Activated naive CD4-positive, alpha-beta T cell treated with anti-CD3 and anti-CD28 coated beads, Interleukin-2, amount 50 U/mL, for 72 hours (primary cell): ENCODE measurements at places on chromosomes 5 and 9.

DNA sequence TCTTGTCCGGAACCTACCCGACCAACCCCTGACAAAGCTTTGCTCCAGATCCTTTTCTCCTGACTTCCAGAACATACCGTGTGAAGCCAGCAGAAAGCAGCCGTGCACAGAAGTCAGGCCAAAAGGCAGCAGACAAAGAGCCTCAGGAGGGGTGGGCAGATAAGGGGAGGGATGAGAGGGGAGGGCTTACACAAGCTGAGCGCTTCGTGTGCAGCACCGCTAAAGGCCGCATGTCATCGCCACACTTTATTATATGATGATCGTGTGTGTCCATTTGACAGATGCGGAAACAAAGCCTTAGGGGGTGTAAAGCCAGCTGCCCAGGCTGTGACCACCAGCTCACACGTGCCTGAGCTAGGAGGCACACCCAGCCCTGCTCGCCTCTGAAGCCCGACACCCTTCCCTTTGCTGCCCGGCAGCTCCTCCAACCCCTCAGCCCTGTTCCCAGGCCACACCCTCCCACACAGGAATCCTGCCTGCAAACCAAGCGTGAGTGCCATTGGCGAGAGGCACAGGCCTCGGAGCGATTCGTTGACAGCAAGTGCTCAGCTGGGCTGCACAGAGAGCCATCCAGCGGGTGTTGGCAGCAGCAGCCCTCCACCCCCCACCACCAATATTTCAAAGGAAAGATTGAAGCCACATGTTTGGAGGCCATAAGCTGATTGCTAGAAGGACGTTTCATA, 170.5 kb upstream of the SMIM23 start:
- DNase-seq = no peak

- DNase-seq = no peak
Measured at GRCh38 chr5:52999344-52999949, 10.3 kb downstream of the ITGA2 start.

DNA sequence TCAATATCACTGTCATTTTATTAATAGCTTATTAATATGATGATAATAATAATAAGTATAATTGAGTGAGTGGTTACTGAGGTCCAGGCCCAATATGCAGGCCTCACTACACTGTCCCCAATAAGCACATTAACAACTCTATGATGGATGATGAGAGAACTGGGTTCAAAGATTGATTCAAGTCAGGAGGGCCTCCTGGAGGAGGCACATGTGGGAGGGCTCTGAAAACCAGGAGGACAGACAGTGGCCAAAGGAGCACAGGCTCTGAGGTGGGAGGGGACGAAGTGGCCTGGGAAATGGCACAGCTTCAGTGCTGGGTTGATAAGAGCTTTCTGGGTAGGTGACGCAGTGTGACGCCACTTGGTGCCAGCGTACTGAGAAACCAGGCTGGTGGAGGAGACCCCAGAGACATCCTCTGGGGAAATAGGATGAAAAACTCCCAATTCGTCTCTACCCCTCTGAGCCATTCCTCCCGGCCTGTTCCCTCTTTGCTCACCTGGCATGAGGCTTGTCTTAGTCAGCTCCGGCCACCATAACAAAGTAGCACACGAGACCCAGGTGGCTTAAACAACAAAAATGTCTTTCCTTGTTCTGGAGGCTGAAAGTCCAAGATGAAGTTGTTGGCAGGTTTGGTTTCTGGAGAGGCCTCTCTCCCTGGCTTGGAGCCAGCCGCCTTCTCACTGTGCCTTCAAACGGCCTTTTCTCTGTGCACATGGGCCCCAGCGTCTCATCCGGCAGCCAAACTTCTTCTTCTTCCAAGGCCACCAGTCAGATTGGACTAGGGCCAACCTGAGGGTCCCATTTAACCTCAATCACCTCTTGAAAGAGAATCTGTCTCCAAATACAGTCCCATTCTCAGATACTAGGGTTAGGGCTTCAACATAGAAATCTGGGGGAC, 31.6 kb downstream of the NTNG2 start:
- DNase-seq = no peak

- DNase-seq = no peak
Measured at GRCh38 chr9:130666393-130667119, 2.2 kb downstream of the PRDM12 start.
